IPS-NIHi11 (cell line): ENCODE measurements at places on chromosomes 3 and 15.

DNA sequence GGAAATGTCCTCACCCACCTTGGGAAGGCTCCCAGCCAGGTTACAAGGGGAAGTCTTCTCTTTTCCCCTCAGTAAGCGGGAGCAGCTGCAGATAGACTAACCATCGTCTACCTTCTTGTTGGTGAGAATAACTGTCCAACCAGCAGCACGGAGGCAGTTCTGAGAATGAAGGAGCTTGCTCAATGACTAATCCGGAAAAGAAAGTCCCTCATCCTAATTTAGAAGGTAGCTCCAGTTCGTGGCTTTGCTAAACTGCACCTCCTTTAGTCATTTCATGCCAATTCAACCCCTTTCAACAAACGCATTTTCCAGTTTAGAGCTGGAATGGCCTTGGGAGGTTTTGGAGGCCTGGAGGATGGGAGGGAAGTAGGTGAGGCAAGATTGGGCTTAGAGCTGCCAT is 527.4 kb upstream of the PROK2 start:
- DNase-seq = no peak

GRCh38 chr3:126927401-126927750 is 55.5 kb upstream of the PLXNA1 start:
- DNase-seq = no peak

- DNase-seq = peak; percentile 27
Measured at GRCh38 chr3:111595232-111595631, at the start of gene ZBED2. Gene ZBED2, minus strand, starts transcription at chr3:111595346. Its CDS starts 1,145 bp downstream, at chr3:111594201.

- DNase-seq = no peak
Measured at GRCh38 chr3:33170531-33170930, 48.1 kb downstream of the SUSD5 start.
